Bone marrow (tissue), 2 donors: ENCODE measurements at places on chromosomes 7 and 10.

DNA sequence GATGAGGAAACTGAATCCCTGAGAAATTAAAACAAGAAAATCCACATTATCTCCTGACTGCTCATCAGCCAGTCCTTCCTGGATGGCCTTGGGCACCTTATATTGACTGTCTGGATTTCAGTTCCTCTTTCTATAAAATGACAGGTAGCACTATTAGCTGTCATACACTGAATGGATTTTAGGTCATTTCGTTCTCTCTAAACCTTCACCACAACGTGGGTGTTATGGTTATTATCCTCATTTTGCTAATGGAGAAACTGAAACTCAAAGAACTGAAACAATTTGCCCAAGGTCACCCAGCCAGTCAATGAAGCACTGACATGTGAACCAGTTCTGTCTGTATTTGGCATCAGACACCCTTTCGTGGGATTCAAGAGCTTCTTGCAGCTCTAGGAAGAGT is 193.8 kb downstream of the CYP26A1 start:
- DNase-seq: no peak

DNA sequence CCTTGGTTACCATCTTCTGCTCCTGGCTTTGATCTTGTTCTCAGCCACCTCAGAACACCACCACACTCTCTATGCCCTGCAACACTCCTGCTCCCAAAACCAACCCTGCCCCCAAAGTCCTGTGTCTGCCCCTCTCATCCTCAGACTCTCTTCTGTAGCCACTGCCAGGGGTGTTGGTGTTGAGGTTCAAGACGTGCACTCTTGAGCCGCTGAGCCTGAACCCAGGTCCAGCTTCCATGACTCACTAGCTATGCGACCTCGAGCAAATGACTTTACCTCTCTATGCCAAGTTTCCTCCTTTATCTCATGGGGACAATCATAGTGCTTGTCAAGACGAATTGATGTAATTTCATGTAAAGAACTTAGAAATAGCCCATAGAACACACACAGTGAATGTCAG is 840 bp upstream of the ATP6V0A4 start:
- DNase-seq: no peak

DNA sequence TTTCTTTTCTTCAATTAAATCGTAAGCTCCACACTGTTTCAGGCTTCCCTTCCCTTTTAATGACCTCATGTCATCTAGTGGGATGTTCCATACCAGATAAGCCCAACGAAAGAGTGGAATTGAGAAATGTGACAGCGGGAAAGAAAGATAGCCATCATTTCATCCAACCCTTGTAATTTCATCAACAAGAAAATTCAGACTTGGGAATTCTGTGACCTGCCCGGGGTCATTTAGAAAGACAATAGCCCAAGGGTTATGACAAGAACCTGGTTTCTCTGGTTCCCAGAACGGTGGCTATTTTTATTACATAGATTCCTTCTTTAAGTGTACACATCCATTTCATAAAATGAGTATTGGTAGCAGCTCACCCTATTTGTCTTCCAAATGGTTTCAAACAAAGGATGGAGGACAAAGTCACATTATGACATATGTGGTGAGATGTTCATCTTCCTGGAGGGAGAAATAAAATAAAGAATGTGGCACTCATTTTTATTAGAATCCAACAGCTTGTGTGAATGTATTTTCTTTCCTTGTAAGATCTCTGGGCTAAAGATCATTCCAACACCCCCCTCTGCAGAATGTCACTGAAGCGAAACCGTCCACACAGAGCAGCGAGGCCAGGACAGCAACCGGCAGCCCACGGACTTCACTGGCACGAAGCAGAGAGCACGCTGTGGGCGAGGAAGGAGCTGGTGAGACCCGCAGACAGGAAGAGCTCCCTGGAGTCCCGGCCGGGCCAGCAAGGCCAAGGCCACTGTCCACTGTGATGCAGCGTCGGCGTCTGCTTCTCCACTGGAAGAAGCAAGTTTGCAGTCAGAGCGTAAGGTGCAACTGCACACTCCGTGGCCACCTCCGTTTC is 199.9 kb downstream of the KLF6 start:
- no peak for DNase-seq

DNA sequence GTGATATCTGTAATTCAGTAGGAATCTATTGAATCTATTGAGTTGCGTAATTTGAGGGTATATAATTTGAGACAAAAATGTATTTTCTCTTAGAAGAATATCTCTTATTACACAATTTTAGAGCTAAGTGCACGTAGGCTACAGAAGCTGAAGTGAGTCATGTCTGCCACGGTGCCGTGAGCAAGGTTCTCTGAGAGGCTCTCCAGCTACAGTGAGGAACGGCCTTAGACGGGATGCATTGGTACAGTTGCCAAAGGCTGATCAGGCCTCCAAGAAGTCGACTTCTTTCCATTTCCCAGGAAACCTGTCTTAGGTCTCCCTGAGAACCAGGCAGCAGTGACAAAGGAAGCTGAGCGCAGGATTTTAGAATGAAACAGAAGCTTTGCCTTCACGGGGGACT is 28.6 kb downstream of the TCERG1L start:
- DNase-seq: no peak

DNA sequence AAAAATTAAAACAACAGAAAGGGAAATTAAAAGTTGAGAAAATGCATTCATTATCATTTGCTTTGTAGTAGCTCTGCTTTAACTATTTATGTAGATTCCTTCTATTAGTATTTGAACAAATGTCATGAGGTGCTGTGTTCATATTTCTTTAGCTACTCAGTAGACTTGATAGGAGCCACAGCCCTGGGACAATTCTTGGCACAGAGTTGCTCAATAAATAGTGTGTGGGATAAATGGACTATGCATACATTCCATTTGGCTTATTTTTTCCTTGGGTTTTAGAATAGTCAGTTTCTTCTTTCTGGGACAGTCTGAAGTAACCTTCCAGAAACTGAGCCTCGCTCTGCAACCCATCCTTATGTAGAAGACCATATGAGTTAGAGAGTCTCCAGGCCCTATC is 13.4 kb downstream of the RPP30 start:
- no peak for DNase-seq

DNA sequence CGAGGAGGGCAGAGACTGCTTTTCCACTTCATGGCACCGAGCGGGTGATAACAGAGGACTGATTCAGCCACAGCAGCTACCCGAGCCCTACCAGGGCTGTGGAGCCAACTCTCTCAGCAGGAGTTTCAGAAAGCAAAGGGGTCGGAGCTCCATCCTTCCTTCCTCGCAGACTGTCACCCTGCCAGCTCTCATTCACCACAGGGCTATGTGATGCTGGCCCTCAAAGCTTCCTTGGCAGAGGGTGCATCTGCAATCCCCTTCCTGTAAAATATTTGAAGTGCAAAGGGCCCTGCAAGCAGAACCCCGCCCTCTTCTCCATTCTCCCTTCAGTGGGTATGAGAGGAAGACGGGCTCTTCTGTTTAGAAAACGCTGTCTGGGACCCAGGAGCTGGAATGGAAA is 105.3 kb upstream of the LYZL2 start:
- DNase-seq: no peak

GRCh38 chr10:120984221-120984620 is 133.1 kb downstream of the WDR11 start:
- no peak for DNase-seq

GRCh38 chr10:73859784-73860491 is 14.4 kb downstream of the CAMK2G start:
- DNase-seq: no peak
